H1 (cell line): ENCODE measurements at places on chromosomes 2 and 18.

GRCh38 chr2:101818531-101819451 is 121.3 kb downstream of the MAP4K4 start:
- H3K27ac ChIP-seq, result no peak overlapping the region
- no peak for DNase-seq
- no peaks in the 10 kb centered on the region for H3K36me3 ChIP-seq
- H3K4me1 ChIP-seq, result no peaks in the 10 kb centered on the region

- H3K4me1 ChIP-seq, result no peaks in the 10 kb centered on the region
- no peak overlapping the region for H3K27ac ChIP-seq
- DNase-seq, result no peak
- H3K36me3 ChIP-seq, result no peaks in the 10 kb centered on the region
These were observed 597.5 kb downstream of the SLC4A3 start for GRCh38 chr2:220224691-220225543.

DNA sequence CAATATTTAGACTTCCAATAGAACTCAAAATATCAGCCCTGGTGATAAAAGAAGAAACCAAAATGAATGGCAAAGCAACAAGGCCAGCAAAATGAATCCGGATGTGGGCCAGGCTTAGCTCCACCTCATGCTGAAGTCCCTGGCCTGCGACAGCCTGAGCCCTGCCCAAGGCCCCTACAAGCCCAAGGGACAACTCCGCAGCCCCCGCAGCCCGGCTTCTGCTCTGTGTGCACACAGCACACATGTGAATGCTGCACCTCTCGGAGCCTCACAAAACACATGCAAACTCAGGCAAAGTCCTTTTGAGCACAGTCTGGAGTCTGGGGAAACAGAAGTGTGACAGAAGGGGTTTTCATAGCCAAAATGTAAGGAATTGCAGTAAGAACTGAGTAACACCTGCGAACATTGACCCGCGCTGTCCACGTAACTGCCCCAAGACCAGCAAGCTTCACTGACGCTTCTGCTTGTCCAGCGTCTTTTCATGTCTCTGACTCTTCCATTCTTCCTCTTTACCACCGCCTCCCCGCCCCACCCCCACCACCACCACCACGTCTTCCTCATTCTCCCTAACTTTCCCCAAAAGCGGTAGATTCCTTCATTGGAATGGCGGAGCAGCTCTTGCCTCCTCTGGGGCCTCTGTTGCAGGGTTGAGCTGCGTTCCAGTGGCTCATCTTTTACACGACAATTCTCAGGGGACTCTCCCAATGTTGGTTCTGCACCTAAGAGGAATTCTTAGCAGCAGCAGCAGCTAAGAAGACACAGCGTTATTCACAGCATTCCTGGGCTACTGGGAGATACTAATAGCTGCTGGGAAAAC is 136.4 kb upstream of the COPS8 start:
- no peaks in the 10 kb centered on the region for H3K4me1 ChIP-seq
- no peaks in the 10 kb centered on the region for H3K27me3 ChIP-seq
- no peak overlapping the region for H3K27ac ChIP-seq

- no peaks in the 10 kb centered on the region for H3K36me3 ChIP-seq
- H3K4me3 ChIP-seq, result no peak overlapping the region
- no peak overlapping the region for H3K27ac ChIP-seq
- no peaks in the 10 kb centered on the region for H3K27me3 ChIP-seq
- no peak for DNase-seq
These were observed 52.1 kb upstream of the XPO1 start for GRCh38 chr2:61590214-61590613.

DNA sequence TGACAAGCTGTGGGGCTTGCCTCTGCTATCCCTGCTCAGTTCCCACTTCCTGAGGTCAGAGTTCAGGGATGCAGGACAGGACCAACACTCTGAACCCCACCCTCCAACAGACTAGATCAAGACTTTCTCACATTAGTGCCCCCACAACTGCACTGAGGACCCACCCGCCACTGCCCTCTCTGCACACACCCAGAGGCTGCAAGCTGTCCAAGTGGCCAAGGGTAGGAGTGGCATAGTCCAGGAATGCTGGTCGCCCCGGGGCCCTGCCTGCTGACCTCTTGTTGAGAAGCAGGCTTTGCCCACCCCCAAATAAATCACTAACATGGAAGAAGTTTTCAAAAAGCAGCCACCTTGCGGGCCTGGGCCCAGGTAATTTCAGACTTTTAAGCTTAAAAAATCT is 5.5 kb upstream of the KIF1A start:
- no peak overlapping the region for H3K27ac ChIP-seq
- H3K27me3 ChIP-seq, result peaks cover 5% of the 10 kb centered on the region
- DNase-seq, result no peak
- H3K36me3 ChIP-seq, result no peaks in the 10 kb centered on the region
- H3K4me1 ChIP-seq, result peaks cover 3% of the 10 kb centered on the region

GRCh38 chr2:75562513-75562864 is 1.8 kb upstream of the EVA1A start:
- H3K4me3 ChIP-seq, result no peak overlapping the region
- no peaks in the 10 kb centered on the region for H3K27me3 ChIP-seq
- H3K27ac ChIP-seq, result no peak overlapping the region

- H3K27ac ChIP-seq, result no peak overlapping the region
- H3K4me1 ChIP-seq, result no peaks in the 10 kb centered on the region
- no peaks in the 10 kb centered on the region for H3K27me3 ChIP-seq
These were observed 160.7 kb downstream of the NDUFA10 start for GRCh38 chr2:239864247-239865058.

DNA sequence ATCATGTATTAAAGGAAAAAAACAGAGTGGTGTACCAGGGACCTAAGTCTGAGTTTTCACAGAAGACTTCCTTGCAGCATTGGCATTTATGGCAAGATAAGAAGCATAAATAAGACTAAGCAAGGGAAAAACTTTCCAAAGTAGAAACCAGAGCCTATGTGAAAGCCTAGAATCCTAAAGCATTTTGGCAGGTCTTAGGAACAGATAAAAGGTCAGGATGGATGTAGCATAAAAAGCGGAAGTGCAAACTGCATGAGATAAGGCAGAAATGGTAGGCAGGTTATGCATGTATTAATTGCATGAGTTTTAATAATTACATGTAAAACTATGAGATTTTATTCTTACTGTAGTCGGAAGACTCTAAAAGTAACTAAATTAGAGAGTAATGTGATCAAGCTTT is 596.5 kb downstream of the SUCLG1 start:
- no peak overlapping the region for H3K4me3 ChIP-seq
- no peaks in the 10 kb centered on the region for H3K4me1 ChIP-seq
- H3K27me3 ChIP-seq, result no peaks in the 10 kb centered on the region
- H3K27ac ChIP-seq, result no peak overlapping the region

- no peak overlapping the region for H3K27ac ChIP-seq
- H3K4me3 ChIP-seq, result no peak overlapping the region
- DNase-seq, result no peak
- no peaks in the 10 kb centered on the region for H3K27me3 ChIP-seq
These were observed 71.1 kb upstream of the SH3BP4 start for GRCh38 chr2:234880551-234881211.

DNA sequence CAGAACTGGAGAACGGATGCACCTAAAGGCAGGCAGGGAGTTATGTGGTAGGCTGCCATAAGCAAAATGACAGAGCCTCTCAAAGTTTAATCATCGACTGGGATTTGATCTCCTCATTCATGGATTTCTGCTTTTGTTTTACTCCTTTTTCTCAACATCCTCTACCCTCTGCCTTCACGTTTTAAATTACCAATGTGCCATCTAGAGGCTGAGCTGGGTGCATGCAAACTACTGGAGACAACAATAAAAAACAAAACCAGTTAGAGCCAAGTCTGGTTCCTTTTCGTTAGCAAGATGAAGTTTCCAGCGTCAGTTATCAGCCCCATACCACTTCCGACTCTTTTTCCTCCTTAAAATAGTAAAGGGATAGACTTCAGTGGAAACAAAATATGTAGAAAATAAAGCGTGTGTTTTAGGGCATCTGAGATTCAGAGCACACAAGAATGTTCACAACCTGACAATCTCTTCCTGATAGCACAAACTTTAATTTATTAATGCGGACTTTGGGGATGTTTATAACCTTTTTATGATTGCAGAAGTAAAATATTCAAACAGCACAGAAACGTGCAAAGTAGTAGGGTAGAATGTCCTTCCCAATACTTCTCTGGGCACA is 117.0 kb downstream of the LAMA1 start:
- H3K27me3 ChIP-seq, result no peaks in the 10 kb centered on the region
- no peak overlapping the region for H3K27ac ChIP-seq
- peaks cover 24% of the 10 kb centered on the region for H3K36me3 ChIP-seq
- H3K4me3 ChIP-seq, result no peak overlapping the region
- no peak for DNase-seq

GRCh38 chr2:152470861-152471854 is 136.2 kb downstream of the FMNL2 start:
- no peak overlapping the region for H3K27ac ChIP-seq
- H3K27me3 ChIP-seq, result no peaks in the 10 kb centered on the region
- H3K4me3 ChIP-seq, result no peak overlapping the region
- H3K4me1 ChIP-seq, result peaks cover 26% of the 10 kb centered on the region

GRCh38 chr2:234467289-234467688 is 29.6 kb downstream of the ARL4C start:
- H3K4me3 ChIP-seq, result no peak overlapping the region
- no peak overlapping the region for H3K27ac ChIP-seq
- H3K27me3 ChIP-seq, result no peaks in the 10 kb centered on the region
- H3K36me3 ChIP-seq, result no peaks in the 10 kb centered on the region
- DNase-seq, result no peak

GRCh38 chr2:146807568-146808168 is 1037.2 kb upstream of the ACVR2A start:
- H3K27me3 ChIP-seq, result no peaks in the 10 kb centered on the region
- DNase-seq, result no peak
- no peaks in the 10 kb centered on the region for H3K36me3 ChIP-seq
- no peaks in the 10 kb centered on the region; the same call in 1 of the 2 replicates for H3K4me1 ChIP-seq

GRCh38 chr2:37619230-37619958 is 52.0 kb downstream of the CDC42EP3 start:
- no peaks in the 10 kb centered on the region for H3K4me1 ChIP-seq
- H3K36me3 ChIP-seq, result no peaks in the 10 kb centered on the region
- no peaks in the 10 kb centered on the region for H3K27me3 ChIP-seq
- DNase-seq, result no peak
- H3K27ac ChIP-seq, result no peak overlapping the region

DNA sequence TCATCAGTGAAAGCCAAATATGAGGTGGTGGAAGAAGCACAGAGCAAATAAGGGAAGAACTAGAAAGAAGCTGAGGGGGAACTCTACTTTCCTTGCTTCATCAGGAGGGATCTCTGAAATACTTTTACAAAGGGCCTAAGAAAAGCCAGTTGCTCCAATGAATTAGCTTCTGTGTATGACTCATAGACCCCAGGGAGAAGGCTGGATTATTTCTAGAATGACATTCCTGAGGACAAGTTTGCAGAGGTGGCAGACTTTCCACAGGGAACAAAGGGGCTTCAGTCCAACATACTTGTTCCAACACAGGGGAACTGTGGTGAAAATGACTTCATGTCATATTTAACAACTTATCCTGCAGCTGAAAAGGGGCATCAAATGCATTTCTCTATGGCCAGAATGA is 29.0 kb downstream of the DOK1 start:
- H3K27me3 ChIP-seq, result no peaks in the 10 kb centered on the region
- no peak overlapping the region for H3K27ac ChIP-seq
- no peak for DNase-seq

- H3K4me1 ChIP-seq, result no peaks in the 10 kb centered on the region
- no peaks in the 10 kb centered on the region for H3K27me3 ChIP-seq
- DNase-seq, result no peak
- no peak overlapping the region for H3K4me3 ChIP-seq
- H3K36me3 ChIP-seq, result no peaks in the 10 kb centered on the region
These were observed 118.8 kb downstream of the TTC27 start for GRCh38 chr2:32746669-32747068.

DNA sequence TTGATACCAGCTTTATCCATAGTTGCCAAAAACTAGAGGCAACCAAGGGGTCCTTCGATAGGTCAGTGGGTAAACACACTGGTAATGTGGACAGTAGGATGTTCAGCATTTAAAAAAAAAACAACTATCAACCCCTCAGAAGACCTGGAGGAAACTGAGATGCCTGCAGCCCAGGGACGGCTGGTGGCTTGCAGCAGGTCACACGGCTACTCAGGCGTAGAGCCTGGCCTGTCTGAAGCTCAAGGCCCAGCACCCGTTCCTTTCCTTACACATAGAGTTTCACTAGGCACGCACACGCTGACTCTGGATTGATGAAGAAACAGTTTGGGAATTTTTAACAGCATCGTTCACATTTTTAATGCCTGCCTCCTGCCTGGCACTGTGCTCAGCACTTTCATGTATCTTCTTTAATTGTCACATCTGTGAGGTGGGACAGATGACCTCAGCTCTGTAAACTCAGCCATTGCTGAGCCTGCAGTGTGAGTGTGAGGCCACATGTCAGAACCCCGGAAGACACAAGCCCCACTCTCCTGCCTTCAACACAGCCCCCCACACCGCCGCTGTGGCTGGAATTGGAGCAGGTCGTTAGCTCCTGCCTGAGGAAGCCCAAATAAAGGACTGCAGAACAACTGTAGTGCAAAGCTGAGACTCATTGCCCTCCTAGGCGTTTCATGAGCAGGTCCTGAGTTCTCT is 40.7 kb downstream of the TRAPPC12 start:
- DNase-seq, result no peak
- no peaks in the 10 kb centered on the region for H3K4me1 ChIP-seq
- H3K27ac ChIP-seq, result no peak overlapping the region
- H3K36me3 ChIP-seq, result peaks cover 13% of the 10 kb centered on the region
- no peak overlapping the region for H3K4me3 ChIP-seq

- DNase-seq, result no peak
- no peaks in the 10 kb centered on the region for H3K4me1 ChIP-seq
- no peak overlapping the region for H3K27ac ChIP-seq
These were observed 76.5 kb downstream of the CCDC102B start for GRCh38 chr18:68874361-68874760.

GRCh38 chr2:171318463-171318934 is 115.3 kb downstream of the METTL8 start:
- H3K27ac ChIP-seq, result peak overlapping the region; percentile 74
- no peaks in the 10 kb centered on the region for H3K27me3 ChIP-seq
- peak; percentile 51 for DNase-seq
- H3K4me3 ChIP-seq, result no peak overlapping the region; the same call in 1 of the 2 replicates

DNA sequence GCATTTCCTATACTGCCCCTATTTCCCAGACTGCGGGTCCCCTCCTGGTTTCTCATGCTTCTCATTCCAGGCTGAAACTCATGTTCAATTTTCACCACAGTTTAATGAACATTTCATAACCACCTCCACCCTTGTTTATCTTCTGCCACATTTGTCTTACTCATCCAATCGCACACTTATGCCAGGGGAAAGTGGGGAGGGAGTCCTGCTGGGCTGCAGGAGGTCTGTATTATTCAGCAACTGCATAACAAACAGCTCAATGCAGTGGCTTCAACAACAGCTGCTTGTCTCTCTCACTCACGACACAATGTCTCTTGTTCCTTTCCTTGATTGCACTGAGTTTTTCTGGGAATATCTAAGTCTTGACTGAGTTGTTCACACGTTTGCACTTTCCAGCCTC is 106.0 kb downstream of the ZNF519 start:
- no peaks in the 10 kb centered on the region for H3K36me3 ChIP-seq
- H3K27ac ChIP-seq, result no peak overlapping the region
- H3K4me3 ChIP-seq, result no peak overlapping the region
- H3K4me1 ChIP-seq, result no peaks in the 10 kb centered on the region; the same call in none of the 2 replicates
- no peaks in the 10 kb centered on the region for H3K27me3 ChIP-seq
- DNase-seq, result no peak

- no peak overlapping the region for H3K4me3 ChIP-seq
- no peak overlapping the region for H3K27ac ChIP-seq
These were observed 96.0 kb downstream of the COMMD1 start for GRCh38 chr2:62001431-62001830.
